ENCODE measurements at places on chromosomes 4 and X.

GRCh38 chrX:39065051-39065871 is 264.0 kb downstream of the MID1IP1 start:
- no peak for DNase-seq

DNA sequence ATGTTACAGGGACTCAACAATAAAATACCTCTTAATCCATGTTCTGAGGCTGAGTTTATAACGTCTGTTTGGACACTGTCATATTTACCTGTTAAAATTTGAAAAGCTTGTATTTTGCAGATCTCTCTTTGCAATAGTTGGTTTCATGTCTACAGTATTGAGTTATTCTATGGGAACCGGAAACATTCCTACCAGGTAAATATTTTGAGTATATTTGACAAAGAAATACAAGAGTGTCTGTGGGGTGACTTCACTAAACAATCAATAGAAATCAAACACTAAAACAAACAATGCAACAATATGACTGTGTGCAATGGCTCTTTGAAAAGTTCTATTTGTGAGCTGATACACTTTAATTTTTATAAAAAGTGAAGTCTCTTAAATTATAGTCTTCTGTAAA is 47.7 kb upstream of the CXCL8 start:
- no peak for DNase-seq

DNA sequence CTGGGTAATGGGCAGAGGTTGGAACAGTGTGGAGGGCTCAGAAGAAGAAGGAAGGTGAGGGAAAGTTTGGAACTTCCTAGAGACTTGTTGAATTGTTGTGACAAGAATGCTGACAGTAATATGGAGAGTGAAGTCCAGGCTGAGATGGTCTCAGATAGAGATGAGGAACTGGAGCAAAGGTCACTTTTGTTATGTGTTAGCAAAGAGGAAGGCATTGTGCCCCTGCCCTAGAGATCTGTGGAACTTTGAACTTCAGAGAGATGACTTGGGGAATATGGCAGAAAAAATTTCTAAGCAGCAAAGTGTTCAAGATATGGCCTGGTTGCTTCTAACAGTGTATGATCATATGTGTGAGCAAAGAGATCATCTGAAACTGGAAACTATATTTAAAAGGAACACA is 37.9 kb upstream of the MSX1 start:
- DNase-seq, result no peak

- no peak for DNase-seq
Measured at GRCh38 chr4:104420766-104421165, 73.9 kb downstream of the CXXC4 start.

GRCh38 chrX:110173192-110174175 is 144.4 kb downstream of the AMMECR1 start:
- no peak for DNase-seq

- DNase-seq, result no peak
Measured at GRCh38 chr4:76271248-76271647, 19.7 kb downstream of the FAM47E start.

DNA sequence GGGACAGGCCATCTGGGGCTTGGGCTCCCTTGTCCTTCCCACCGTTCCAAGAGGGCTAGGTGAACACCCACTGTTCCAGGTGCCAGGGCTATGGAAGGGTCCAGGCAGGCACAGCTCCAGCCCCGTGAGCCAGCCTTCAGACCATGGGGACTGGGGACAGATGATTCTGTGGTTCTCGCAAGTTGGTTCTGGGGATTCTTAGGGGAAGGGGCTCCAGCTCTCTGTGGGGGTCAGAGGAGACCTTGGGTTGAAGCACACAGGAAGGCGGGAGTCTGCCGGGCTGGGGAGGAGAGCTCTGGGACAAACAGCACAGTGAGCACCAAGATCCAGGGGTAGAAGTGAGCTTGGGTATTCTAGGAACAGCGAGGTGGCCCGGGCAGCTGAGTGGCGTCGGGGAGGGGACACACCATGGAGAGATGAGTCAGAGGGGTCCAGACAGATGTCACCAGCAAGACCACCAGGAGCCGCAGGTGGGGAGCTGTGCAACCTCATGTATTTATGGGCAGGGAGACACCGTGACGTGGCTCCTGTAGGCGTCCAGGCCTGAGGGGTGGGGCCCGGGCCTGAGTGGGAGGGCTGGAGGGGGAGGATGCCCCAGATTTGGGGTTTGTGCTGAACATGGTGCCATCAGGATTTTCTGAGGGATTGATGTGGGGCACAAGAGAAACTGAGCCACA is 48.8 kb upstream of the HMX1 start:
- no peak for DNase-seq

DNA sequence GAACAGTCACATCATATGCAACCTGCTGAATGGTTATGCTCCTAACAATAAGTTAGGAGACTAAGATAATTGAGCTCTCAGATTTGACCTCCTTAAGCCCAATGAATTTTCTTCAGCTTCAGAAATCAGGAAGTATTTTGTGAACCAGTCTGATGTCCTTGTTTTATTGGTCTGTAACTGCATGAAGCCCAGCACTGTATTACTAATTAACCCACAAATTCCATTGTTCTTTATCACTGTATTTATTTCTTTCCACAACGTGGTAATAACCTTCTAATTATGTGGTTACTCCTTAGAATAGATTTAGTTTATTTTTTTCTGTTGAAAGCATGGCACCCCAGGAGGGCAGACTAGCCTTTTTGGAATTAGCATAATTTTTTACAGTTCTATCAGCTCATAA is 3.9 kb upstream of the MFAP3L start:
- no peak for DNase-seq

DNA sequence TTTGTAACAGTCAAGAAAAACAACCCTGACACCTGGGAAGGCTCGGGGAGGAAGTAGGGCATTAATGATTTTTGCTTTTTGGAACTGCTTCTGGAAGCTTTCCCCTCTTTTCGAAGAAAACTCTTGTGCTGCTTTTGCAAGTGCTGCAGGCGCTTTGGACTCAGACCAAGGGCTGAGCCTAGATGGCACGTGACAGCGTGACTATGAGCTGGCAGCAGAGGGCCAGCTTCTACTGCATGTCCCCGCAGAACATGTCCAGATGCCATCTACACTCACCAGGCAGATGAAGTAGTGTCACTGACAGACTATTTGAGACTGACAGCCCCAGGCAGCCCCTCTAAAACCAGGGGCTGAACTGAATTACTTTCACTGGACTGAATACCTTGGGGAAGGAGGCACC is 6.2 kb downstream of the NR0B1 start:
- DNase-seq, result no peak

GRCh38 chr4:173524218-173525117 is 5.6 kb downstream of the HAND2 start:
- DNase-seq, result no peak

DNA sequence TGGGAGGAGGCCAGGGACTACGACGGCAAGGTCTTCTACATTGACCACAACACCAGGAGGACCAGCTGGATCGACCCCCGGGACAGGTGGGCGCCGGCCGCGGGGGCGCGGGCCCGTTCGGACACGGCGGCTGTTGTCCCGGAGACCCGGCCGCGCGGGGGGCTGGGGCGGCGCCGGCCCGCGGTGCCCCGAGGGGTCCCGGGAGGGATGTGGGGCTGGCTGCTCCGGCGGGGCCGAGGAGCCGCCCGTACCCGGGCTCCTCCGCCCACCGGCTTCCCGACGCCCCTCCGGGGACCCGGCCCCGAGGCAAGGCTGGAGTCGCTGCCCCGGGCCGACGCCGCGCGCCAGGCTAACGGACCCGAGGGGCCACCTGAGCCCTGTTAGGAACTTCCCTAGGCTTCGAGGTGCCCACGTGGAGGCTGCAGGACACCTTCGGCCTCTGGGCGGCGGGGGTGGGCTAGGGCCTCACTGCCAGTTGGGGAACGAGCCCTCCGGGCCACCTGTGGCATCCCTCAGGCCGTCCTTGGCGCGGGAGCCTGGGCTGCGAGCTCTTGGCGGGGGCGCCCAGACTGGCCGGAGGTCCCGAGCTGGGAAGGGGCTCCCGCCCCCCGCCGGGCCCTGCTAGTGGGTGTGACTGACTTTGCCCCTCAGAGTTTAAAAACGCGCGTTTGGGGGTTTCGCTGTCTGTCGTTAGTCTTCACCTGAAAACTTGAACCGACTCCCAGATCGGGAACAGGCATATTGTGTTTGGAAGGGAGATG is 660 bp downstream of the WWC2 start:
- no peak for DNase-seq

GRCh38 chrX:113400193-113400704 is 559.6 kb upstream of the AMOT start:
- DNase-seq, result no peak

- DNase-seq, result peak; percentile 37
Measured at GRCh38 chrX:130108647-130109428, 1.5 kb downstream of the ELF4 start.

GRCh38 chr4:41178372-41179370 is 35.7 kb downstream of the APBB2 start:
- DNase-seq, result no peak

DNA sequence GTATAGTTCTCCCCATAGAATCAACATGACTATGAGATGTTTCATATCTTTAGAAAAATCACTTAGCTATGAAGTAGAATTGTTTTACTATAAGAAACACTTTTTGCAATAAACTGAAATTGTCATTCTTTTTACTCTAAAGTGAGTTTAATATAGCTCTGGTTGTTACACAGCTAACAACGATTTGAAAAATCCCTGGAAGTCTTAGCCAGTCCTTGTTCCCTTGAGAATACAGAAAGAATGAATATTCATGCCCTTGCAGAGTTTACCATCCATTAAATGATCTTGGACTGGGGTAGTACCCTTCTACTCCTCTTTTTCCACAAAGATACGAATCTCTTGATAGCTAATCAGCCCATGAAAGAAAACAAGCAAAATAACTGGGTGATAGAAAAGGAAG is 141.8 kb downstream of the JADE1 start:
- no peak for DNase-seq

DNA sequence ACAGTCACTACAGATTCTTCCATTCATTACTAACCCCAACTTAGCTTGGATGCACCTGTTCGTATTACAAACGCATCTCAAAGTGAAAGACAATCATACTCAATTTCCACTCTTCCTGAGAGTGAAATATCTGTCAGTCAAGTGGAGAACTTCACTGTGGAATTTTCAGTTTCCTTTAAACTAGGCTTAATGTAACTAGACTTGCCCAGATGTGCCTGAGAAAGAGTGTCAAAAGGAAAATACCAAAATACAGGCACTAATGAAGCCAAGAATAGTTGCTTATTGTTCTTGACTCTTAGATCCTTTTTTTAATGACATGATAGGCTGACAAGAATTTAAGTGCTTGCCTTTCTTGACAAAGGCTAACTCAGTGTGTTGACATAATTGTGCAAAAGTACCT is 72.4 kb upstream of the NR3C2 start:
- DNase-seq, result no peak

DNA sequence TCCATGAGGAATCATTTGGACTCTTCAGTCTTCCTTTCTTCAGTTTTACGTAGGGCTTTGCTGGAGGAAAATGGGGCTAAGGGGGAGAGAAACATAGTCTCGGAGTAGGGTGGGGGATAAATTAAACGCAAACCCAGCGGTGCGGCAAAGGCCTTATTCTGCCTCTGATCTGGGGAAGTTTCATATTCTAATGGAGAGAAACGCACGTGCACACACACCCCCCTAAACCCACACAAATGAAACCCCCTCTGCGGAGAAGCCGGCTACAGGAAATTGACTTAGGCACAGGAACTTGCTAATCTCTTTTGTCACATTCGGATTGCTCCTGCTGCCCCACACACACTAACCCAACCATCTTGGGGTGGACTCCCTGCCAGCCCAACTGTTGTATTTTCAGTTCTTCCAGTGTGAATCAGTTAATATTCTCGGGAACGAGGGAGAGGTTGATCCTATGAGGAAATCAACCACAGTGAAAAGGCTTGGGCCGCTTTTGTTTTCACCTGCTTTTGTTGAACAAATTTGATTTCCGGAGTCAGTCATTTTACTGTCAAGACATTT is at the start of gene RHOH:
Gene RHOH (plus strand): TSS at position 308 of the 558 bp plus-strand sequence. CDS start 46,356 bp downstream, outside the sequence.
- peak; percentile 80 for DNase-seq

DNA sequence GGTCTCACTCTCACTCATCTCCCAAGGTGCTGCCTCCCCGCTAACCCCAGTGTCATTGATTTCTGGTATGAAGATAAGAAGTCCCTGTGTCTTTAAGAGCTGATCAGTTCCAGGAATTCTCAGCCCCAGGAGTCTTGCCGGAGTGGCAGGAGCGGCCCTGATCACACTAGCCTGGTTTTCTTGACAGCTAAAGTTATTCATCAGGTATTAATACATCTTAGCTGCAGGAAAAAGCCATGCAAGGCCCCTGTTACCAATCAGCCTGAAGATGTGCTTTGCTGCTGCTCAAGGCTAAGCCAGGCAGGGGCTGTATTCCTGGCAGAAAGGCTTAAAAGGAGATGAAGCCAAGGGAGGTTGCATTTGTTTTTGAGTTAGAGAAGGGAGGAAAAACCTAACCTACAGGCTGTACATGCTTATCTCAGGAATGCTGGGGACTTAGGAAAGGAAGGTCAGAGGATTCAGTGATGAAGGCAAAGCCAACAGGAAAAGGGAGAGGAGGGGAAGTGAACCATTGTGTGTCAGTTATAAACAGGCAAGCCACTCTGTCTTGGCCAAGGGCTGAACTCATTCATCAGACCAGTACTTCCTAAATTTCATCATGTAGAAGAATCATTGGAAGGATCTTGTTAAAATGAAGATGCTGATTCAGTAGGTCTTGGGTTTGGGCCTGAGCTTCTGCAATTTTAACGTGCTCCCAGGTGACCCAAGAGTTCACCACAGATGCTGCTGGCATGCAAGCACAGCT is 8.6 kb downstream of the SRPX start:
- no peak for DNase-seq

DNA sequence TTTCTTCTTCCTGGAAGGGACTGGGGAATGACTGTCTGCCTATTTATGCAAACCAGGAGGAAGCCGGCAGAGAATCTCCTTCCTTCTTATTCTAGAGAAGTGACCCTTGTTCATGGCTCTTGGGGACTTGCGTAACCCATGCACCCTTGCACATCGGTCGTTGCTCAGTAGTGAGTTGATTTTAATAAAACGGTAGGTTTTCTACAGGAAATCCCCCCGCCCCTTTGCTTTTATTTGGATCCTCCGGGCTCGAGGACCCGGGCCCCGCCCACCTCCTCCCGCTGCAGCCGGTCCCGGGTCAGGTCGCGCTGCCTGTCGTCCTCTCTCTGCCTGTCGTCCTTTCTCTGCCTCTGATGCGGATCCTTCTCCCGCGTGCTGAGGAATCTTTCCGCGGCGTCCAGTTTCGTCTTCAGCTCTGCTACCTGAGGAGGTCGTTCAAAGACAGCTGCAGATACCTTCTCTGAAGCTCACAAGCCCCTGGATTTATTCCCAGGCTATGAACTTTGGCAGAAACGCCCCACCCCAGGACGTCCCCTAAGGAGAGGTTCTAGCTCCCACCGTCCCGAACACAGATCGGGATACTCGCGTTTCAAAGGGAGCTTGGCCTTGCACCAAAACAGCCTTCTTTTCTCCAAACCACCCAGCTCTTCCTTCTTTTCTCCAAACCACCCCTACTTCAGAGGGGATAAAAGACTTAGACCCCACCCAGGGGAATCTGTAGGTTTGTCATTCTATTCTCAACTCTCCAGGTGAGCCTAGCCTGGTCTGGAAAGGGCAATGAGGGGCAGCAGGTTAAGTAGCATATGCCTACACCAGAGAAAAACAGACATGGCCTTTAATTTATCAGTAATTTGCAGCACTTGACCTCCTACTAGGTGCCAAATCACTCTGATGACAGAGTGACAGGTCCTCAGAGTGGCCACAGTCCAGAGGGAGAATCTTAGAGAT is 7.0 kb downstream of the TNIP3 start:
- DNase-seq, result peak; percentile 14

All from CD4-positive, alpha-beta T cell treated with Interleukin-2 at 100 ng/mL for 4 hours (primary cell).